ENCODE measurements at places on chromosomes 12 and 14.

DNA sequence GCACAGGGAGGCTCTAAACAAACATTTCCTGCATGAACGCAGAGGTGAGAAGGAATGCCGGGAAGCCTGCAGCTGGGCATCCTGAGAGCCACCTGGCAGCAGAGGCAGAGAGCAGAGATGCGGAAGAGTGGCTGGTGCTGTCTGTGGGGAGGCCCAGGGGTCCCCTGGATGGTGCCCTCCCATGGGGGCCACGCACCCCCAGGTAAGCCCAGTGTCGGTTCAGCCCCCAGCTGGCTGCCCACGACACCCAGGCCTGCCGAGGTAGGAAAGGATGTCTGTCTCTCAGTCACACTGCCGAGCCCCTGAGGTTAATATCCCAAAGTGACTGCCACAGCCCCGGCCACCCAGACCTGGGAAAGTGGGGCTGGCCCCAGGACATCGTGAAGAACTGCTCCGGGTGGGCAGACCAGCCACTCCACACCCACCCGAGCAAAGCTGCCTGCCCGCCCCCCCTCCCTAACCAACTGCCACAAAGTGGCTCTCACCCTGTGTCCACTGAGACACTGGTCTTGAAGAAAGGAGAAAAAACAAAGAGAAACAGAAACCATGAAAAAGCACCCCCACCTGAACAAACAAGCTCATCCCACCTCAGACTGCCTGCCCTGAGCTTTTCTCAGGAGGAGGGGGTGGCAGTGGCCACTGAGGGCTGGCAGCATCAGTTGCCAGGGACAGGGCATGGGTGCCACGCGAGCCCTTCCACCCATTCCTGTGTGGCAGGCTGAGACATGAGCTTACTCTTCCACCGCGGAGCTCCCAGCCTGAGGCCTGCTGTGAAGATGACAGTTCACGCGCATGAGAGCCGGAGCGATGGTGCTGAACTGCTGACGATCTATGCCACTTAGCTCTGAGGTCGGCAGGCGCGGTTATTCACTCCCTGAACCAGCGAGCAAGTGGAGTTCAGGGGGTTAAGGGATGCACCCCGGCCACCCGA lies 40.8 kb downstream of the CCDC88C start:
- no peak for DNase-seq

- no peak for DNase-seq
Observed at GRCh38 chr12:131445184-131445774, 265.6 kb upstream of the SFSWAP start.

GRCh38 chr12:127479256-127479655 lies 787.7 kb upstream of the TMEM132C start:
- no peak for DNase-seq

GRCh38 chr14:97390096-97390724 lies 593.0 kb downstream of the VRK1 start:
- DNase-seq = no peak

DNA sequence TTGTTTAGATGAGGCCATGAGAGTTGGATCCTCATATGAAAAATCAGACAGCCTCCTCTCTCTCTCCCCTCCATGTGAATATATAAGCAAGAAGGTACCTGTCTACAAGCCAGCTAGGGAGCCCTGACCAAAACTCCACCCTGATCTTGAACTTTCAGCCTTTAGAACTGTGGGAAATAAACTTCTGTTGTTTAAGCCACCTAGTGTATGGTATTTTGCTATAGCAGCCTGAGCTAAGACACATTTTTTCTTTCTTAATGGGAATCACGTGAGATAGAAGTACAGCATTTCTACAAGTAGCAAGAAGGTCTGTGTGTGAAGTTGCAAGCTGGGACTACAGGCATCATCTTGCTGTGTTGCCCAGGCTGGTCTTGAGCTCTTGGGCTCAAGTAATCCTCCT lies 16.3 kb upstream of the ABHD12B start:
- no peak for DNase-seq

DNA sequence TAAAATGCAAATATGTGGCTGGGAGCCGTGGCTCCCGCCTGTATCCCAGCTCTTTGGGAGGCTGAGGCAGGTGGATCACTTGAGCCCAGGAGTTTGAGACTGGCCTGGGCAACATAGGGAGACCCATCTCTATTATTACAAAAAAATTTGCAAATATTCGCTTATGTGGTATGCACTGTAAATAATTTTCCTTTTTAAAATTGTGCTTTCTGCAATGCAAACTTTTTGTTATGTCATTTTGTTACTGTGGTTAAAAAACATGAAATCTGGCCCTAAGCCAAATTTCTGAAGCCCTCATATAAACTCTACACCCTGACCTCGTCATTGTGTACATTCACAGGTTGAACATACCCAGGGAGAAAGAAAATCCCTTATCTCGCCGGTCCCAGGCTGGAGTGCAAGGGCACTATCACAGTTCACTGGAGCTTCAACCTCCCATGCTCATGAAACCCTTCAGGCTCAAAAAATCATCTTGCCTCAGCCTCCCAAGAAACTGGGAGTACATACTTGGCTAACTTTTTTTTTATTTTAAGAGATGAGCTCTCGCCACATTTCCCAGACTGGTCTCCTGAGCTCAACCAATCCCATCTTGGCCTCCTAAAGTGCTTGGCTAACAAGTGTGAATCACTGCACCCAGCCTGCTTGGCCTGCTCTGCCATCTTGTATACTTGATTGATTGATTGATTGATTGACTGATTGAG lies 24.7 kb downstream of the TRAPPC6B start:
- no peak for DNase-seq

GRCh38 chr12:119589634-119590033 lies 3.9 kb upstream of the TMEM233 start:
- no peak for DNase-seq

GRCh38 chr12:51953864-51954263 lies 2.4 kb downstream of the ACVR1B start:
- DNase-seq = no peak

- DNase-seq = no peak
Observed at GRCh38 chr14:81245771-81246170, 25.0 kb upstream of the GTF2A1 start.

- no peak for DNase-seq
Observed at GRCh38 chr14:104701383-104702076, 12.1 kb downstream of the INF2 start.

- DNase-seq = no peak
Observed at GRCh38 chr12:105398930-105399329, 68.4 kb downstream of the C12orf75 start.

DNA sequence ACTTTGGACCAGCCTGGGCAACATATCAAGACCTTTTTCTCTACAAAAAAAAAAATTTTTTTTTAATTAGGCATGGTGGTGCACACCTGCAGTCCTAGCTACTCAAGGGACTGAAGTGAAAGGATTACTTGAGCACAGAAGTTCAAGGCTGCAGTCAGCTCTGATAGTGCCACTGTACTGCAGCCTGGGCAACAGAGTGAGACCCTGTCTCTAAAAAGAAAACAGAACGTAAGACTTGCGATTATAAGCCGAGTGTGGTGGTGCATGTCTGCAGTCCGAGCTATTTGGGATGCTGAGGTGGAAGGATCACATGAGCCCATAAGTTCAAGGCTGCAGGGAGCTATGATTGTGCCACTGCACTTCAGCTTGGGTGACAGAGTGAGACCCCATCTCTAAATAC lies 76.0 kb downstream of the DENND5B start:
- DNase-seq = no peak

DNA sequence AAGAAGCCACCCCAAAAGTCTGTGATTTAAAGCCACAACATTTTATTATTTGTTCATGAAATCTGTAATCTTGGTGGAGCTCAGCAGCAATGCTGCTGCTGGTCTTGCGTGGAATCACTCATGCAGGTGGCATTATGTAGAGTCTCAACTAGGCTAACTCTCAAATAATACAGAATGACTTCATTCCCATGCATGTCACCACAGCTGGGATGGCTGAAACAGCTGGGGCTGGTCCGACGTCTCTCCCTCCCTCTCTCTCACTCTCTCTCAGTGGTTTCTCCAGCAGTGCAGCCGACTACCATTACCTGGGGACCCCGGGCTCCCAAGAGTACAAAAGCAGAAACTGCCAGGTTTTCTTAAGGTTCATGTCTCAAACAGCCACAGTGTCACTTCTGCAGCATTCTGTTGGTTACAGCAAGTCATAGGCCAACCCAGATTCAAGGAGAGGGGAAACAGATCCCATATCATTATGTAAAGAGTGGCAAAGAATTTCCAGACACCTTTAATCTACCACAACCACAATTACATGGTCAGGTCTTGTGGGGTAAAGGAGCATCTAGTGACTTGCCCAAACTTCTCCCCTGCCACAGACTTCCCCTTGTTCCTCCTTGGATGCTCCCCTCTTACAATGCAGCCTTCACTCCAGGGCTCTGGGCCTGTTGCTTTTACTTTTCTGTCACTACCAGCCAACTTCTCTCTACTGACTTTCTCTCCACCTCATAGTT lies 192.0 kb upstream of the HMGA2 start:
- no peak for DNase-seq

DNA sequence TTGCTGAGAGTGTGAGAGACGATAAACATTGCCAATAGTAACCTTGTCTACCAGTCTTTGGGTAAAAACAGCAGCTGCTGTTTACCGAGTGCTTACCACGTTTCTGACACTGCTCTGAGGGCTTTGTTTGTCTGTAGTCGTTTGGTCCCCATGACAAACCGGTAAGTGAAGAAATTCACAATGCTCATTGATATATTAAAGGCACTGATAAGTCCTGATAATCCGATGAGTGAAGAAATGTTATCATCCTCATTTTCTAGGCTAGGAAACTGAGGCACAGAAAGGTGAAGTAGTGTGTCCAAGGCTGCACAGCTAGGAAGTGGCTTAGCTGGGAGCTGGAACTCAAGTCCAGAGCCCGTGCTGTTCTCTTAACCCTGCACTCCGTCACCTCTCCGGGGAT lies 138.6 kb downstream of the SCARB1 start:
- DNase-seq = no peak

GRCh38 chr12:52975204-52975603 lies 26.3 kb downstream of the KRT18 start:
- no peak for DNase-seq

DNA sequence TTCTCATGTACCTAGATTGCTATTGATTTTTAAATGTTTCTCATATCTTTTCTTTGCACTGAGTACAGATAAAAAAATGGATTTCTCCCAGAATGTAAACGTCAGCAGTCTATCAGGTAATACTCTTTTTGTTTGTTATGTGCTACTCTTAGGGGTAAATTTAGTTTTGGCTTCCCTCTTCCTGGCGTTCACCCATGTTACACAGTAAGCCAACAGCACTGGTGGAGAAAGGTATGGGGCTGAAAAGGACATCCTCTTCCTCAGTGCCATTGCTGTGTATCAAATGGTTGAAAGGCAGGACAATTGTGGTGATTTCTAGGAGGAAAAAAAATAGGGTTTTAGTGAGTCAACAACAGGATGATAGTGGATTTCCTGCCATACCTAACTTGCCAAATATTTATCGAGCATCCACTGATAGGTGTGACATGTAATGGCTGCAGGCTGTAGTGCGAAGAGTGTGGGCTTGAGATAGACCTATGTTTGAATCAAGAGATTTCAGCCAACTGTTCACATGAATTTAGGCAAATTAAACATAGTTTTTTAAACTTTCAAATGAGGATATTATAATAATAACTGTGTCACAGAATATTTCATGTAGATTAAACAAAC lies 7.5 kb downstream of the KLRF2 start:
- no peak for DNase-seq

GRCh38 chr12:121145221-121145620 lies 12.5 kb downstream of the P2RX7 start:
- DNase-seq = no peak

- DNase-seq = no peak
Observed at GRCh38 chr12:94372461-94372860, 87.2 kb downstream of the CEP83 start.

DNA sequence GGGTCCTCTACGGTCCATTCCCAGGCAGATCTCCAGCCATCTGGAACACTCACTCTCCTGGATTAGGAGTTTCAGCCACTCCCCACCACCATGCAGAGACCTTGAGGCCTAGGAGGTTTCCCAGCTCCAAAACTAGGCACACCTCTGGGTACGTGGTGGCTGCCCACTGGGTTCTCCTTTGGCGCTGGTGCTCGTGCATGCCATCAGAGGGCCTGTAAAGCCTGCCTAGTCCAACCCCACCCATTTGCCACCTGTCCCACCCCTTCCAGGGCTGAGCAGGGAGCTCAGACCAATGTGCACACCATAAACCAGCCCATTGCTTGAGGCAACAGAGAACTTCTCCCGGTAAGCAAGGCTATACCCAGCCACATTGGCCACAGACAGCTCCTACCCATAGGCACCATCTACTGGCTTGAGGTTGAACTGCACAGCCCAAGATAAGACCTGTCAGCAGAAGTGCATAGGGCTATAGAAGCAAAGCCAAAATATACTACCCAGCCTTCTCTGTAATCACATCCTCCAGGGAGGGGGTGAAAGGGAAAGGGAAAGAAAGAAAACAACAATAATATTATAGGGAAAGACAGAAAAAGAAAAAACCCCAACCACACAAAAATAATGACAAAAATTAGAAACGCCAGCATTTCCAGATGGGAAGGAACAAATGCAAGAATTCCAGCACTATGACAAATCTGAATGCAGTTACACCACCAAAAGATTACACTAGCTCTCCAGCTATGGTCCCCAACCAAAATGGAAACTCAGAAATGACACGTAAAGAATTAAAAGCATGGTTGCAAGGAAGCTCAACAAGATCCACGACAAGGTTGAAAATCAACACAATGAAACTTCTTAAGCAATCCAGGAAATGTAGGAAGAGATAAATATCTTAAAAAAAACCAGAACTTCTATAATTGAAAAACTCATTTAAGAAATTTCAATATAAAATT lies 111.9 kb upstream of the CCDC175 start:
- peak; percentile 11 for DNase-seq

DNA sequence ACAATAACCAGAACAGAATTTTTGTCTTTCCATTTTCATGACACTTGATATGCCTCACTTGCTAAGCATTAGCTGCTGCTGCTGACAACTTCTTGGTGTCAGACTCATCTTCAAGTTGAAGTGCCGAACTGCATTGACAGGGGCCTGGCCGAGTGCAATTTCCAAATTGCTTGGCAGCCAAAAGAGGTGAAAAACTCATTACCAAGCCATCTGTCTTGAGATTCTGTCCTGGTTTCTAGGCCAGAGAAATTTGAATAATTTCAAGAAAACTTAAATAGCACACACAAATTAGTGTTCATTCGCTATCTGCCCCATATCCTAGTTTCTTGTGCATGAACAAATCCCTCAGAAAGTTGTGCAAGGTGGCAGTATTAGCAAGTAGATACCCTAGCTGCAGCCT lies 165.3 kb upstream of the RASSF8 start:
- DNase-seq = no peak

GRCh38 chr14:77314043-77314442 lies 6.6 kb downstream of the POMT2 start:
- no peak for DNase-seq
